GM12864 (cell line): ENCODE measurements at places on chromosomes 5 and 9.
A peak's percentile ranks its signal among the peaks of the same experiment; 100 is the strongest.

GRCh38 chr5:55347786-55348185 lies 40.0 kb downstream of the MTREX start:
- DNase-seq, result no peak

- DNase-seq, result no peak
These were observed 668.3 kb upstream of the CDH18 start for GRCh38 chr5:20656262-20656661.

GRCh38 chr5:108765647-108766046 lies 17.9 kb downstream of the FER start:
- DNase-seq, result no peak

GRCh38 chr9:76989501-76989900 lies 30.0 kb upstream of the FOXB2 start:
- no peak for DNase-seq

GRCh38 chr9:81613002-81613812 lies 76.1 kb downstream of the TLE1 start:
- no peak for DNase-seq

GRCh38 chr5:120151825-120152224 lies 312.3 kb upstream of the PRR16 start:
- DNase-seq, result no peak

- no peak for DNase-seq
These were observed 27.0 kb downstream of the HSD17B3 start for GRCh38 chr9:96274939-96275338.

DNA sequence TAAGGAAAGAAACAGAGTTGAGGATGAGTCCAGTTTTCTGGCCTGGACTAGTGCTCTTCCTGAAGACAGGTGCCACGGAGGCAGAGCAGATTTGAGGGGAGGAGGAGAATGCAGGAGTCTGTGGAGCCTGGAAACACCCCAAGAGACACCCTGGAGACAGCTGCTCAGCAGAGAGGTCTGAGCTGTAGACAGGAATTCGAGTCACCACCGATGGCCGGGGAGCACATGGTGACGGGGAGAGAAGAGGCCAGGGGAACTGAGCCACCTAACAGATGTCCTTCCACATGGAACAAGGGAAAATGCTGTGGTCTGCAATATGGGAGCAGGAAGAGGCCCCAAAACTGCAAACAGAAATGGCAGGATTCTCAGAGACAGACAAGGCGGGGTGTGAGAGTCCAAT lies 22.9 kb downstream of the CPLX2 start:
- DNase-seq, result no peak

GRCh38 chr5:172686111-172686510 lies 45.0 kb downstream of the NEURL1B start:
- DNase-seq, result no peak

DNA sequence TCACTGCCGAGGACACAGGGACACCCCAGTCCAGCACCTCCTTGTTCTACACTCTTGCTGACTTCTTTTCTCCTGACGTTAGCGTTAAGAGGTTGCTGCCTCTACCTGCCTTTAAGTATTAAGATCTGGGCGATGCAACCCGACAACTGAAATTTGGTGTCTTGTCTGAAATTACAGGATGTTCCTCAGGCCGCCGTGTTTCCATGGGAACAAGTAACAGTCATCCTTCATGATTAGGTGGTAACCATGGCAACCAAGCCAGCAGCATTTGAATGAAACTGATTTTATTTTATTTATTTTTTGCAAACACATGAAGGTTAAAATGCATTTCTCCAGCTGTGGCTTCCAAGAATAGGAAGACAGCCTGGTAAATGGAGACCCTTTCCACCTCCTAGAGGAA lies 20.8 kb downstream of the DAB2IP start:
- no peak for DNase-seq

DNA sequence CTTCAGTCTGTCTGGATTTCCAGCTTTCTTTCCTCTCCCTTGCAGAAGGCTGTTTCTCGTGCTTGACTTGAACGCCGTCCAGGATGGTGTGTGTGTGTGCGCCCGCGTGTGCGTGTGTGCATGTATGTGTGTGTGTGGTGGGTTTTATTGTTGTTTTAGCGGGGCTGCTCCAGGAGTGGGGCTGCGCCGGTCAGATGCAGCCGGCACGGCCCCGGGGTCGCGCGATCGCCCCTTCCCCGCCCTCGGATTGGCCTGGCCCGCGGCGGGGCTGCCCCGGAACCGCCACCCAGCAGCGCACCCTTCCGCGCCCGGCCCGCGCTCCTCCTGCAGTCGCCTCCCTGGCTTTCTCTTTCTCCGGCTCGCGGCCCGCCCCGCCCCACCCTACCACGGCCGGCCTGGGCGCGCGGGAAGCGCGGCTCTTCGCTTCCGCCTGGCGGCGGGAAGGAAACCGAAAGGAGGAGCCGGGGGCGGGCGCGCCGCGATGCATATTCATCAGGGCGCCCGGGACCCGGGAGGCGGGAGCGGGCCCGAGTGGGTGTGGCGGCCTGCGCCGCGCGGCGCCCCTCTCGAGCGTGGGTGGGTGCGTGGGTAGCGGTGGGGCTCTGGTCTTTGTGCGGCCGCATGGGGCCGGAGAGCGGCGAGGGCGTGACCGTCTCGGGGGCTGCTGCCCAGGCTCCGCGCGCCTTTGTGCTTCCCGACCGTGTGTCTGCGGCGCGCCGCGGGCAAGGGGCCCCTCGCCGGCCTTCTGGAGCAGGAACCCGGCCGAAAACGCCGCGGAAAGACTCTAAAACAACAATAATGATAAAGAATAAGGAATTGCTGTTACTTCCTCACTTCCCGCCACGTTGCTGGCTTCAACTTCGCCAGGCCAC lies 8.5 kb upstream of the NFIB start:
- DNase-seq, result peak; percentile 42

- no peak for DNase-seq
These were observed 93.4 kb downstream of the KCNIP1 start for GRCh38 chr5:170597109-170597751.

DNA sequence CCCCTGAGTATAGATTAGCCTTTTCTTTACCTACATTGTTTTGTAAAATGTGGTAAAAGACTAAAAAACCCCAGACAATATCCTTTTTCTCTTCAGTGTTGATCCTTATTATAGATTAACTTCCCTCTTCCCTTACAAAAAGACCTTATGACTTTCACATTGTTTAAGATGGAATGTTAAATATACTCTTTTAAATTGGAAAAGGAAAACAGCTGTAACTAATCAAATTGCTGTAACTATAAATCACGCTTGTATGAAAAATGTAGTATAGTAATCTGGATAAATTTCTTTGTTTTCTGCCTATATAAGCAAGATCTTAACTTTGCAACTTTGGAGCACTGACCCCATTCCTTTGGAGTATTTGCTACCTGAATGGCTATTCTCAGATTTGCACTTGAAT lies 383.1 kb downstream of the FAM170A start:
- no peak for DNase-seq

- no peak for DNase-seq
These were observed 95.3 kb downstream of the PRELID2 start for GRCh38 chr5:145739843-145740242.

- DNase-seq, result no peak
These were observed 181.3 kb upstream of the ZNF608 start for GRCh38 chr5:124927735-124928134.

GRCh38 chr9:20526500-20527319 lies 95.6 kb downstream of the MLLT3 start:
- peak; percentile 10 for DNase-seq

- DNase-seq, result no peak
These were observed 147.9 kb upstream of the COL5A1 start for GRCh38 chr9:134493461-134494272.

- no peak for DNase-seq
These were observed 330.6 kb downstream of the CHSY3 start for GRCh38 chr5:130234816-130235215.

- no peak for DNase-seq
These were observed 580.2 kb upstream of the PTPRD start for GRCh38 chr9:11192993-11193392.

DNA sequence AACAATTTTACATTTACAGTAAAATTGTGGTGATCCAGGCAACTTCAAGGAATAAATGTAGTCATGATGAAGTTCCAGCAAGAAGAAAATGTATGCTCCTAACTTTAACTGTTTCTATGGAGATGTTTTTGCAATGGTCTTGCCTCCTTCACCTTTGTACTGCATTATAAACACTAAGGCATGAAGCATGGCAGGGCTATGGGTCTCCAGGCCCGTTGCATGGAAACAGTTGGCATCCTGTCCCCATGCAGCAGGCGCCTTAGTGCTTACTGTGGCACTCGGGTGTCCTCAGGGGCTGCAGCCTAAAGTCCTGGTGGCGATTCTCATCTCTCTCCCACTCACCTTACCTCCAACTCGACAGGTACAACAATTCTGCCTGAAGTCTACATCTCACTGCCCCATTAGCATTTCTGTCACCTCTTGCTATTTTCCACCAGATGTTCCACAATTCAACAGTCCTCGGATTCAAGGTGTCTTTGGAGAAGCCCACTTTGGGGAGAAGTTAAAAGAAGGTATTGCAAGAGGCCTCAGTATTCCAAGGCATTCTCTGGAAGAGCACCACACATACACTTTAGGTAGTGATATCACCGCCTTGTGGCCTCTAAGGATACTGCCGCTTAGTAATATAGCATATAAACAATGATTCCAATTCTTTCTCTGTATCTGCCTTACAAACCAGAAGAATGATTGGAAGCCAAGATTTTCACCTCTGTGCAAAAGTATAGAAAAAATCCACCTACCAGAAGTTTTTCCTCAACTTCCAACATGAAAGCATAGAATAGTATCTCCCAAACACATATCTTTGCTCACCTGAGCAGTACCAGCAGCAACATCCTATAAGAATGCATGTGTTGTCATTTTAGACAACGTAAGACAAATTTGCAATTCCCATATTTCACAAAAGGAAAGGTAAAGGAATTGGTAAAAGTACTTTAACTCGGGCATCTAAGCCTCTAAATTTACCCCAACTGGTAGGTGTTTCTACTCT lies 5.1 kb downstream of the LIFR start:
- DNase-seq, result no peak

DNA sequence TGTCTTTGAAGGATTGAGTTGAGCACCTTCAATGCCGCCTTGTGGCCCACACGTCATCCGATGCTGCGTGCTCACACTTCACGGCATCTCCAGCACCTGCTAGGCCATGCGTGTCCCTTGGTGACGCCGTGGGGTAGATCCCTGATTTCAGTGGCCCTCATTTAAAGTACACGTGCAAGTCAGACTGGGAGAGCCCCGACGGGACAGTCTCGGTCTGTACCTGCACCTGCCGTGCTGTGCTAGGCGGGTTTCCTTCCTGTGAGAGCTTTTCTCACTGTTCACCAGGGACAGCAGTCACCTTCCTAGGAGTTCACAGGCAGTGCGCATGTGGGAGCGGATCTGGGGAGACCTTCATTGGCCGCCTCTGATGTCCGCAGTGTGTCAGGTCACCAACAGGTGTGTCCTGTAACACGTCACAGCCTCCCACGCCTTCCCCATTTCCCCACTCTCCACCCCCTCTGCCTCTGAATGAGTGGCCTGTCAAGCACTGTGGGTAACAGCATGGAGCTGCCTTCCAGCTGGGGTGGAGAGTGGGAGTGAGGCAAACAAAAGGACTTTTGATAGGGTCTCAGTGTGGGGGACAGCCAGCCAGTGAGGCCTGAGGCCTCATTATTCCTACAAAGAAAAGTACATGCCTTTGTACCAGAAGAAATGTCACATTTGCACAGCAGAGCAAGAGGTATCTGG lies 236.4 kb downstream of the FANCC start:
- DNase-seq, result no peak

GRCh38 chr5:11555171-11555570 lies 349.1 kb downstream of the CTNND2 start:
- DNase-seq, result no peak

DNA sequence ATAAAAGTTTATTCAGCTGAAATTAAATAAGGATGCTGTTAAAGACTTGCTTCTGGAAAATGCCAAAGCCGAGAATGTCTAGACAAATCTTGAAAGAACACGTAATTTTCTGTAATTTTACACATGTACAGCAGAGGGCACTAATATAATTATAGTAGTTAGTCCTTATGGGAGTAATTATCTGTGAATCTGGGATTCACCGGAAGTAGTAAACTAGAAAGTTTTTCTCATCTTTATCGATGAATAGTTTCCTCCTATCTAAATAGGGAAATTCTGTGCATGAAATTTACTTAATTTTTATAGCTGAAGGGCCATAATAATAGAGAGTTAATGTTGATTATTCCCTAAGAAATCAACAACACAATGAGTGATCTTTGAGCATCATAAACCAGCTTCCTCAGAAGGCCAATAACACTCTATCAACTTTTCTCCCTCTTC lies 18.4 kb upstream of the CNTLN start:
- no peak for DNase-seq
